ENCODE measurements at places on chromosomes 7 and 10.

DNA sequence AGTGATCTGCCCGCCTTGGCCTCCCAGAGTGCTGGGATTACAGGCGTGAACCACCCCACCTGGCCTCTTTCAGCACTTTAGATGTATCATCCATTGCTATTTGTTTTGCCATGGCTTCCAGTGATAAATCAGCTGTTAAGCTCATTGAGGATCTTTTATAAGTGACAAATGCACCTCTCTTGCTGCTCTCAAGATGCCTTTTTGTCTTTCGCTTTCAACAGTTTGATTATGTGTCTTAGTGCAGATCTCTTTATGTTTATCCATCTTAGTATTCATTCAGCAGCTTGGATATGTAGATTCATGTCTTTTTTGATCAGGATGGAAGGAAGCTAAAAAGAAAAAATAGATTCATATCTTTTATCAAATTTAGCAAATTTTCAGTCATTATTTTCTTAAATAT is 105.6 kb downstream of the MAPK8 start:
- DNase-seq, result no peak

DNA sequence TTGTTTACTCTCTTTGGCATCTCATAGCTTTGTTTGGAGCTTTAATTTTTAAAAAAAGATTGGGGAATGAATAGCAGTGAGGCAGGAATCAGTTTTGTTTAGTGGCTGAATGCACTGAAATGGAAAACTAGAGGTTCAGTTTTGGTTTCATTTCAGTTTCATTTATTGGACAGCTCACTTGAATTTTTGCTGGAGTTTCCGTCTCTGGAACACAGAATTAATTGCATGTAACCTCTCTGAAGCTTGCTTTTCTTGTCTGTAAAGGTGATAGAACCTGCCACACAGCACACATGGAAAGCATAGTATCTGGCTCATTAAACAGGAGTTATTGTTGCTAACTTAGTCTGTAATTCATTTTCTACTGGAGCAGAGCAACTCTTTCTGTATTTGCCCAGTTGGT is 7.1 kb downstream of the GRM8 start:
- no peak for DNase-seq

DNA sequence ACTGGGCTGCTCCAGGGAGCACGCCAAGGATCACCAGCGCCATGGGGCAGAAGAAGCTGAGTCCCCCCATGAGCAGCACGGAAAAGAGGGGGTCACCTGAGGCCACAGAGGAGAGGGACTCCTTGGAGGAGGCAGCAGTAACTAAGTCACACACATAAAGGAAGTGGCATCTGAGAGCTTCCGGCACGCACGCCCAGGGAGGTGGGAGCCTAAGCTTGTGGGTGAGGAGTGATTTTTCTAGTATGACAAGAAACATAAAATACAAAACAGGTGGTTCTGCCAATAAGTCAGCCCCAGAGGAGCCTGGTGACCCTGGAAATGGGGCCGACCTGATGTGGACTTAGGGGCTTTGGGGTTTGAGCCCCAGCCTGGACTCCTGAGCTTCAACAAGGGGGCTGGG is 60.8 kb downstream of the CARD11 start:
- no peak for DNase-seq

DNA sequence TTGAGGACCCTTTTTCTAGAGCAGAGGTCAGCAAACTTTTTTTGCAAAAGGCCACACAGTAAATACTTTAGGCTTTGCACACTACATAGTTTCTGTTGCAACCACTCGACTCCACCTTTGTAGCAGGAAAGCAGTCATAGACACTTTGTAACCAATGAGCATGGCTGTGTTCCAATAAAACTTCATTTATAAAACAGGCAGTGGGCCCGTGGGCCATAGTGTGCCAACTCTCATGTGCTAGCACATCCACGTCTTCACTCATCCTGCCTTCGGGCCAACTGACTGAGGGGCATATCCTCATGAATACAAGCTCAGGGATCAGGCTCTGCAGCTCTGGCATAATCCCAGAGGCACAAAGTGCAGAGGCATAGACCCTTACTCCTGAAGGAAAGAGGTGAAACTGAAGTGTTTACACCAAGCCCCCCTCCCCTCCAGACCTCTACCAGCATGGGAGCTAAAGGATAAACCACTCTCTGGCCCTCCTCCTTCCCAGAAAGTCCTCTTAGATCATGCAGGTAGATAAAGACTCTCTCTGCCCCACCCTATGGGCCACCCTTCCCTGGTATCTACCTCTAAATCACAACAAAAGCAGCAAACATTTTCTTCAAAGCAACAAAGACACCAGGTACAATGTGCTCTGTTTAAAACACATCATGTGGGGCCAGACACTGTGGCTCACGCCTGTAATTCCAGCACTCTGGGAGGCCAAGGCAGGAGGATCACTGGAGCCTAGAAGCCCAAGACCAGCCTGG is 71.0 kb downstream of the DLG5 start:
- no peak for DNase-seq

GRCh38 chr10:43012578-43012977 is 64.3 kb upstream of the RET start:
- no peak for DNase-seq

DNA sequence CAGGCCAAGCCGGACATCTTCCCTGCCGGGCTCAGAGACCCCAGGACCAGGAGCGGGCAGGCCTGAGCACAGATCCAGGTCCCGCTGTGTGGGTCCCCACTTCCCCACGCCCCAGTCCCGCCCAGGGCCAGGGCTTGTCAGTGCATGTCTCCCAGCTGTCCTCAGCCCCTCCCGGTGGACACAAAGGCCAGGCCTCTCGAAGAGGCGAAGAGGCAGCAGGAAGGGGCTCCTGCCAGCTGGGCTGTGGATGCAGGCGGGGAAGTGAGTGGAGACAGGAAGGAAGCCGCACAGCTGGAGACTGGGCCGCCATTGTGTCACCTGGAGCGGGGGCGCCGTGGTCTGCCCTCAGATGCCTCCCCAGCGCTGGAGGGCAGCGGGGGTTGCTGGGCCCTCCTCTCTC is 4.8 kb downstream of the GRIFIN start:
- no peak for DNase-seq

DNA sequence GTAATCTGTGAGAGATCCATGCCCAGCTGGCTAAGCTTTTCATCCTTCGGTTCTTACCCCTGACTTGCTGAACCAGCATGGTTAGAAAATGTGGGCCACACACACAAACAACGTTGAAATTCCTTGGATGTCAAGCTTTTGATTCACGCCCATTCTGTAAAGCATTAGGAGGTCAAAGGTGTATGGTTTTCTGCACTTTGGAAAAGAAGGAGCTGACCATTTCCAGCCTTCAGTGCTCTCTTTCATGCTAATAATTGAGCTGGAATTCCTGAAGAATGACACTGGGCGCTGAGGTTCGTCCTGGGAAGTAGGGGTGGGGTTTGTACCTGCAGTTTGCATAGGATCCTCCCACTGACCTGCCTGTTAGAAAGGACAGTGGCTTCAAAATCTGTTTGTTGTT is 23.1 kb downstream of the KLF6 start:
- DNase-seq, result no peak

DNA sequence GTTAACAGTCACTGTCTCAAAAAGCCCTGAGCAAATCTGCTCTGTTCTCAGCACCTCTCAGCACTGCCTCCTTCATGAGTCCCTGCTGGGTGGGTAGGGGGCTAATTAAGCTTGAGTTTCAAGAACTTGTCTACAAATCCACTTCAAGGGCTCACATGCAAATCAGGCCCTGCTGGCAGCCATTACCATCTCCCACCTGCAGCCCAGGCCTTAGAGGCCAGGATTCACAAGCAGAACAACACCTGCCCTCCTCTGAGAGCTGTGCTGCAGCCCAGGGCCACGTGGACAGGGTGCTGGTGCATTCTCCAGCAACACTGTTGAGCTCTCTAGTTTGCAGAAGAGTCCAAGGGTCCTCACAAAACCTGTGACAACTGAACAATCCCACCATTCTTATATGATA is 119.2 kb downstream of the DPP6 start:
- DNase-seq, result no peak

- DNase-seq, result no peak
These were observed 2.5 kb downstream of the ASB13 start for GRCh38 chr10:5663692-5664427.

DNA sequence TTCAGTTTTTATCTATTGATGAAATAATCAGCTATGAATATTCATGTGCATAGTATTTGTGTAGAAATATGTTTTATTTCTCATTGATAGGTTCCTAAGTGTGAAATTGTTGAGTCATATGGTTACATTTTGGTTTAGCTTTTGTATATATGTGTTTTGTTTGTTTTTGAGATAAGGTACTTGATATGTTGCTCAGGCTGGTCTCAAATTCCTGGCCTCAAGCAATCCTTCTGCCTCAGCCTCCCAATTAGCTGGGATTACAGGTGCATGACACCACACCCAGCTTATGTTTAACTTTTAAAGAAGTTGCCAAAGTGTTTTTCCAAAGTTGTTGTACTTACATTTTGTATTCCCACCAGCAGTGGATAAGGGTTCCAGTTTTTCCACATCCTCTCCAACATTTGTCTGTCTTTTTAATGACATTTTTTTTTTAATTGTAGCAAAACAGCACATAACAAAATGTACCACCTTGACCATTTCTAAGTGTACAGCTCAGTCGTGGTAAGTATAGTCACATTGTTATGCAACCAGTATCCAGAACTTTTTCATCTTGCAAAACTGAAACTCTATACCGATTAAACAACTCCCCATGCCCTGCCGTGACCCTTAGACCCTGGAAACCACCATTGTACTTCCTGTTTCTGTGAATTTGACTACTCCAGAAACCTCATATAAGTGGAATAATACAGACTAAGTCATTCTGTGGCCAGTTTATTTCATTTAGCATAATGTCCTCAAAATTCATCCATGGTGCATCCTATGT is 12.6 kb upstream of the UBE2D1 start:
- DNase-seq, result no peak

DNA sequence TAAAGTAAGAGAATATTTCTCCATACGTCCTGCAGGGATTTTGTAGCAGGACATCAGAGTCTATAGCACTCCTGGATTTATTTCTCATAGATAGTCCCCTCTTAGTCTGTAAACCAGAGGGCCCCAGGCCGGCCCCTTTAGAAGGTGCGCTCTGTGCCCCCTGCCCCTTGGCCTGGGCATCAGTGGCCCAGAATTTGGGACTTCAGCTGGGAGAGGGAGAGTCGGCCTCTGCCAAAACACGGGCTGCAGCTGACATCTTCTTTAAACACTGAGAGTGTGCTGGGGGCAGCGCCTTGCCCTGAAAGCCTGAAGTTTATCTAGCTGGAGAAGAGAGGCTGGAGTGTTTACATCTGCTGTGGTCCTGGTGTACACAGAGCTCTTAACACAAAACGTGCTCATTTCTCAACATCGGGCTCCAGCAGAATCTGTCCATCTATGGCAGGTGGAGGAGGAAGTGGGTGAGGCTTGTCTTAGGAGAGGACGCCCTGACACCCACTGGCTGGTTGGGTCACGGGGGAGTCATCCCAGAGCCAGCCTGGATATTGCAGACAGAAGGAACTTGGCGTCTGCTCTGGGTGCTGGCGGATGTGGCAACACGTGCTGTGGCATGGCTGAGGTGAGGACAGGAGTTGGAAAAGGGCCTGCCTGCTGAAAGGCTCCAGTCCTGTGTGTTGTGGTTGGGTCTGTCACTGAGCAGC is 5.0 kb upstream of the TACR2 start:
- no peak for DNase-seq

DNA sequence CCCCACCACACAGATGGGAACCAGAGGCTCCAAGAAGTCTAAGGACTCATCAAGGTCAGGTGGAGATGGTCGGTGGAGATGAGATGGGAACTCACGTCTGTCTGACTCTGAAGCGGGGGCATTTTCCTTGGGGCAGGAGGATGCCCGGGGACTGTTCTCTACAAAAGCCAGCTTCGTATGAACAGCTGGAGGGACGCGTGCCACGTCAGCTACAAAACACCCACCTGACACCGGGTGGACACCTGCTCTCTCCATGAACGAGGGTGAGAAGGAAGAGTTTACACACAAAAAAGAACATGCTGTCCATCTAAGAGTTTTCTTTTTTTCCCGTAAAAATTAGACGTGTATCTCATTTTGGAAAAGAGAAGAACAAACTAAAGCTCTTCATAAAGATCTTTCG is 47.7 kb downstream of the C10orf143 start:
- DNase-seq, result no peak

GRCh38 chr10:59435707-59436106 is 73.4 kb upstream of the FAM13C start:
- no peak for DNase-seq

GRCh38 chr7:81869670-81870069 is 99.8 kb upstream of the HGF start:
- DNase-seq, result no peak

- no peak for DNase-seq
These were observed 139.1 kb upstream of the LRRTM3 start for GRCh38 chr10:66786709-66787108.

- DNase-seq, result no peak
These were observed 349.0 kb downstream of the TNS3 start for GRCh38 chr7:47232751-47233412.

GRCh38 chr10:19946791-19947190 is 130.6 kb downstream of the PLXDC2 start:
- no peak for DNase-seq

DNA sequence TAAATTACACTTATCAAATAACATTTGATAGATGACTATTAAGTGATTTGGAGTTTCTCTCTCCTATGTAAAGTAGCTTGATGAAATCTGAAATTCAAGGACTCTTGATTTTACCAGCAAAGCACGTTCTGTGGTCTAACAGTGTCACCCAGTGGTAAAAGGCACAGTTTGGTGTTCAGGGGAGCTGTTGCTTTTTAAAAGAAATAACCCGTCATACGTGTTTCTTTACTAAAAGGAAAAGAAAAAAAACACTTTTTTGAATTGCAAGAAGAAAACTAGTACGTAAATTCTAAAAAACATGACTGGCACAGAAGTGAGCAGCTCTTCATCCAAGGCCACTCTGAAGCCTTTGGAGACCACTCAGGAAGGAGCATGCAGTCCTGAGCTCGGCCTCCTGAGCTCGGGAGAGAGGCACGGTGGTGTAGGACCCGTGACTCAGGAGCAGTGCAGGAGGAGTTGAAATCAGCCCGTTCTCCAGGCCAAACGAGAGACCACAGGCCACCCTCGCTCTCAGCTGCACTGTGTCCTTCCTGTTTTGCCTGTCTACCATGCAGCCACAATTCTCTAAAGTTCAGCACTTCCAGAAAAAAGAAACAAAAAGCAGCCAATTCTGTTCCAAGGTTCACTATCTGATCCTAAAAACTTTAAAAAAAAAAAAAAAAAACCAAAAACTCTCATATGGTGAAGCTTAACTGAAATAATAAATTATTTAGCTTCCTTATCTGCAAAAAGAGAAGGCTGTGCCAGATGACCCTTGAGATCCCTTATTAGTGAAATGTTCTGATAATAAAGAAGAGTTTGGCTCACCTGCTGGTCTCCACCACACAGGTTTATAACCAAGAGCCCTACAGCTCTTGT is 212.6 kb upstream of the FRMD4A start:
- no peak for DNase-seq

GRCh38 chr10:126198681-126199080 is 189.6 kb downstream of the ADAM12 start:
- DNase-seq, result no peak

DNA sequence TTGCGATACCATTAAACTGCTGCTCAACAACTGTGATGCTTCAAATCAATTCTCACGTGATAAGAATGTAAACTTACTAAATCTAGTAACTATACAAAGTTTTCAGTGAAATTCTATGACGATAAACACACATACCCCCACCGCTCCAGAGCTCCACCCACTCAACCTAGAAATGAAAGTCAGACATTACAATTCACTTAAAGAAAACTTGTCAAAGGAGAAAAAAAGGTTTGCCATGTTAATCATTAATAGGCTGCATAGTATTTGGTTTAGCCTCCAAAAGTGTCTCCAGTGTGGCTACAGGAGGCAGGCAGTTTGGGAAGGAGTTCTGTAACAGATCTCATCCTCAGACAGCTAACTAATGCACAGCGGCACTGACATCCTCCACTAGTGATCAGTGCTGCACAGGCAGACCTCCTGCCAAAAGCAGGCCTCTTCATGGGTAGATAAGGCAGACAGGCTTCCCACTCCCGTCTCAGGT is 3.1 kb downstream of the HERPUD2 start:
- DNase-seq, result no peak

Data from esophagus squamous epithelium (tissue), 5 donors.